ENCODE measurements at places on chromosomes 6 and 20. TPM values are rescaled to one million over a fixed set of nuclear protein-coding genes. Genes with fewer than 3 reads are reported as not detected.

- DNase-seq: no peak
Measured at GRCh38 chr6:43699564-43700186, 12.1 kb upstream of the MRPS18A start.

GRCh38 chr6:123716506-123716905 lies 79.8 kb upstream of the TRDN start:
- no peak for DNase-seq

DNA sequence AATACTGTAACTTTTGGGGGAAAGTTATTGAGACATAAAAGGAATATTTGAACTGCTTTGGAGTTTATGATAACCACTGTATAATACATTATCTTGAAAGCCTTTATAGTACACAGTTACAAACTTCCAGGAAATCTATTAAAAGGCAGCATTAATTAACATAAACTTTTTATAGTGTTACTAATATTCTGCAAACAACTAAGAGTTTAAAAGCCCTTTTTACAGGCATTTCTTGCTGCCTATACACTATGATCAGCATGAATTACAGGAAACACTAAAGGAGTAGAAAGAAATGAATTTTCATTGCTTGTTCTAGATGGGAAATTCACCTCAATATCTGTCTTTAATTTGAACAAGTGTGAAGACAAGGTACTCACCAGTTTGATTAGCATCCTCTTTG lies 252.3 kb upstream of the ZFP64 start:
- no peak for DNase-seq

DNA sequence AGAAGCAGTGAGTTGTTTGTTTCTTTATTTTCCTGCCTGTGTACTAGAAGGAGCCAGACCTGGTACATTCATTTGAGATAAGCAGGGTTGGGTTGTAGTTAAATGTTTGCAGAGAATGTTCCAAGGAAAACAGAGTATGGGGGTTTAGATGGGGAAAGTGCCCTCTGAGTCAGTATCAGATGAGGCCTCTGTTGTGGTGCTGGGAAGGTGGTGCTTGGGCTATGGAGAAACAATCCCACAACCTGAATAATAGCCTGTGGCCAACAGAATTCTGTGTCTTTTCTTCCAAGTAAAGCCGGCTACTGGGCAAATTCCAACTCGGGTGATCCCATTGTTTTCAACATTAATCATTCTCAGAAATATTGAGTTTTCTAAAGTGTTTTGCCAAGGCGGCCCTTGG lies 109.3 kb downstream of the RNF144B start:
- DNase-seq: no peak

DNA sequence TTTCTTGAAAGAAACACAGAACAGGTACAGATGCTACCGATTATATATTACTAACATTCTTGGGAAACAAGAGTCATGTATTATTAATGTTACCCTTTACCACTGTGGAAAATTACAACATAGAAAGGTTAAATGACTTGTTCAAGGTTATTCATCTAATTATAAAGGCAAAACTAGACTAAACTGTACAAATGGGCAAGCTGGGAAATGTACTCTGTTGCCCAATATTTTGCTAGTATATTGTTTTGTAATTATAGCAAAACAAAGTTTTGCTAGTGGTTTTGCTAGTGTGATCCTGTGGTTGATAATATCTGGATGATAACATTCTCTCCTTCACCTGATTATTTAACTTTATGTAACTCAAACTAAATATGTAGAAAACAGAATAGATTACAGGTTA lies 96.5 kb downstream of the TINAG start:
- DNase-seq: no peak

GRCh38 chr6:143583542-143584327 lies 72.2 kb upstream of the FUCA2 start:
- no peak for DNase-seq

DNA sequence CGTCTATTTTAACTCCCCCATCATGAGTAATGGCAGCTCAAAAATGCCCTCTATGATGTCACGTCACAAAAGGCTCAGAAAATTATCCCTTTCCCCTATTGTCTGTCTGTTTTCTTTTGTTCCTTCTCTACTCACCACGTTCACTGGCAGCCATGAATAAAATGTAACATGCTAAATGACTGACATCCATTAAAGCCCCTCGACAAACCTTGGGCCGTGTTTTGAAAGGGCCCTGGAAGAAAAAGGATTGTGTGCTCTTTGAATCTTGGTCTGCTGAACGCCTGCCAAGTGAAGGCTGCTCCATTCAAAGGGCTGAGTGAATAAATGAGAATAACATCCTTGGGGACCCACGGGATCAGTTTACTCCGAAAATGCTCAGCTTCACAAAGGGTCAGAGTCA lies 118.7 kb downstream of the RPS12 start:
- no peak for DNase-seq

The SRSF6 gene
- total RNA-seq: 90.7 TPM

The PPP1R16B gene
- 9.2 TPM for total RNA-seq

The CCN6 gene
- not detected for total RNA-seq

The SMPDL3A gene
- total RNA-seq: 19.9 TPM
